ENCODE measurements at places on chromosomes 16 and 17.

GRCh38 chr17:37301288-37301687 is 74.5 kb upstream of the C17orf78 start:
- DNase-seq, result no peak

DNA sequence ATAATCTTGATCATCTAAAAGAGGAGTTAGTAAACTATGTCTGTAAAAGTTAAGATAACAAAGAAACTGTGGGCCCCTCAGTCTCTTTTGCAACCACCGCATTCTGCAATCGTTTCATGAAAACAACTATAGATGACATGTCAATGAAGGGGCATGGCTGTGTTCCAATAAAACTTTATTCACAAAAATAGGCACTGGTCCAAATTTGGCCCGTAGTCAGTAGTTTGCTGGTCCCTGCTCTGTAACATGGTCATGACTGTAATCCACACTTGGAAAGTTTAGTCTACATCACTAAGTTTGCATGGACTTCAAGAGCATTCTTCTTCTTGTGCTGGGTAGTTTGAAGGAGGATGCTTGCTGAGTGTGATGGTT is 299.3 kb upstream of the PSMD7 start:
- DNase-seq, result no peak

DNA sequence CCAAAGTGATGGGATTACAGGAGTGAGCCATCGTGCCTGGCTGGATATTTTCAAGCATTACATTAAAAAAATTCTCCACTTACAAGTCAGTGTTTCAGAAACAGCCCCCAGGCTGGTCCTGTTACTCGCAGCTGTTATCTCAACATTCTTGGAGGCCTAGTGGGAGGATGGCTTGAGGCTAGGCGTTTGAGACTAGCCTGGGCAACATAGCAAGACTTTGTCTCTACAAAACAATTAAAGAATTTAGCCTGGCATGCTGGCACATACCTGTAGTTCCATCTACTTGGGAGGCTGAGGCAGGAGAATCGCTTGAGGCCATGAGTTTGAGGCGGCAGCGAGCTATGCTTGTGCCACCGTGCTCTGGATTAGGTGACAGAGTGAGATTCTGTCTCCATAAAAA is 26.5 kb upstream of the SPNS3 start:
- no peak for DNase-seq

- DNase-seq, result no peak
Observed at GRCh38 chr17:45997624-45998023, 1.4 kb upstream of the STH start.

DNA sequence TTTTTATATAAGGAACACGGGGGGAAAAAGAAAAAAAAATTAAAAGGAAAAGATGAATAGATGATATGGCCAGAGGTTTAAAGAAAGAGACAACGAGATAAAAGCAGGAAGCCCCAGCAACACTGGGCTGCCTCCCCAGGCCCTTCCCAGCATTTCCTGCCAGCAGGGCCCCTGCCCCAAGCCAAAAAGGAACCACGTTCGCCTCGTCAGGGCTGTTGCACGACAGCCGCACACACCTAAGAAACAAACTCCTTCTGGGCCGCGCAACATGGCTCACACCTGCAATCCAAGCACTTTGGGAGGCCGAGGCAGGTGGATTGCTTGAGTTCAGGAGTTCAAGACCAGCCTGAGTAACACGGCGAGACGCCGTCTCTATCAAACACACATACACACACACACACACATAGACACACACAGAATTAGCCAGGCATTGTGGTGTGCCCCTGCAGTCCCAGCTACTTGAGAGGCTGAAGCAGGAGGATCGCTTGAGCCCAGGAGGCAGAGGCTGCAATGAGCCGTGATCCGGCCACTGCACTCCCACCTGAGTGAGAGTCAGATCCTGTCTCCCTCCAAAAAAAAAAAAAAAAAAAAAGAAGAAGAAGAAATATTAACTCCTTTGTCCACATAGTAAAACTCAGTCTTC is 83.0 kb downstream of the ANKRD11 start:
- DNase-seq, result no peak

DNA sequence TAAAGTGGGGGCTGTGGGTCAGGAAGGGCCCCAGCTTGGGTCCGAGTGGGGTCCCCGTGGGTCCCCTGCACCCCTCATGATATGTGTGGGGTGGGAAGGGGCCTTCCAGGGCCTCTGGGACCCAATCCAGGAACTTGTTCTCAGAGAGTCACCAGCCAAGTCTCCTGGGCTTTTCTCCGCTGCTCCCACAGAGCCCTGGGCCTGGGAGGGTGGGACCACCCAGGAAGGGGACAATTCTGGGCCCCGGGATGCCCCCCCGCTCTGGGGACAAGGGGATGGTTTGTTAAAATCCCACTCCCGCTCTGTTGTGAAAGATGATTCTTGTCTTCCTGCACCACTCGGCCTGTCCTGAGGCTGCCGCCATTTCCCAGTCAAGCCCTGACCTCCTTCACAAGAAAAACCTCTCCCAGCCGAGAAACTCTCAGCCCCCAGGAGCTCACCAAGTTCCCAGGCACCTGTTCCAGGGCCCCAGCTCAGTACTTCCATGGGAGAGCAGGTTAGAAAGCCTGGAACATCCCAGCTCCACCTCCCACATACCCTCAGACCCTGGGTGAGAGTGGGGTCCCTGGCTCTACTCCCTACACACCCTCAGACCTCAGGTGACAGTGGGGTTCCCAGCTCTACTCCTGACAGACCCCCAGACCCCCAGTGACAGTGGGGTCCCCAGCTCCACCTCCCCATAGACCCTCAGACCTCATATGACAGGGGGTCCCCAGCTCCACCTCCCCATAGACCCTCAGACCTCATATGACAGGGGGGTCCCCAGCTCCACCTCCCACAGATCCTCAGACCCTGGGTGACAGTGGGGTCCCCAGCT is 75.1 kb downstream of the METRNL start:
- no peak for DNase-seq

- DNase-seq, result no peak
Observed at GRCh38 chr16:22313876-22314470, 16.8 kb downstream of the POLR3E start.

DNA sequence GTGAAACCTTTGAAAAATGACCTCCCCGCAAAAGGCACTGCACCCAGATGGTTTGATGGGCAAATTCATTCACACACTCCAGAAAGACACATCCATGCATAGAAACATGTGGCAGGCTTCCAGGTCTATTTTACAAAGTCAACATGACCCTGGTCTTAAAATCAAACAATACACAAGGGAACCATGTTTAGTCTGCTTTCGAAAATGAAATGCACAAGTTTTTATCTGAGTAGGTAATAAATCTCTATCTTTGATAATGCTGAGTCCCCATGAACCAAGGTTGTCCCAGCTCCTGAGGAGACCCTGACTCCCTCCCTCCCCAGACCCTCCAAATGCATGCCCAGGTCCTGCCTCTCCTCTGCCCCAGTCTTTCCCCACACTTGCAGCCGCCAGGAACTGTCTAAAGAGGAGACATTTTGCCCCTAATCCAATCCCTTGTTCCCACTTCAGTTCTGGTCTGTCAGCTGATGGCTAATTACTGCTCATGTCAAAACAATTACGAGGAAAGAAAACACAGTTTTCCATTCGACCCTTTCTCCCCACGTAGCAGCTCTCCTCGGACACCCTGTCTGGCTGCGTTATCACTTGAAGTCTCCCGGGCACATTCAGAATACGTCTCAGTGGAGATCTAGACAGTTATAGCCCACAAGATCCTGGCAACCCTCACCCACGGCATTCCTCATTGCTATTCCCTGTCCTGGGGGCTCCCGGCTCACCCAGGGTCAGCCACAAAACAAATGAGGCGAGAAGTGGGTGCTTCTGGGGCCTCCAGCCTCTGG is 68.8 kb upstream of the RCVRN start:
- no peak for DNase-seq

- DNase-seq, result no peak
Observed at GRCh38 chr17:5892921-5893675, 177.1 kb upstream of the WSCD1 start.

- no peak for DNase-seq
Observed at GRCh38 chr16:55832425-55832772, 497 bp downstream of the CES1 start.

DNA sequence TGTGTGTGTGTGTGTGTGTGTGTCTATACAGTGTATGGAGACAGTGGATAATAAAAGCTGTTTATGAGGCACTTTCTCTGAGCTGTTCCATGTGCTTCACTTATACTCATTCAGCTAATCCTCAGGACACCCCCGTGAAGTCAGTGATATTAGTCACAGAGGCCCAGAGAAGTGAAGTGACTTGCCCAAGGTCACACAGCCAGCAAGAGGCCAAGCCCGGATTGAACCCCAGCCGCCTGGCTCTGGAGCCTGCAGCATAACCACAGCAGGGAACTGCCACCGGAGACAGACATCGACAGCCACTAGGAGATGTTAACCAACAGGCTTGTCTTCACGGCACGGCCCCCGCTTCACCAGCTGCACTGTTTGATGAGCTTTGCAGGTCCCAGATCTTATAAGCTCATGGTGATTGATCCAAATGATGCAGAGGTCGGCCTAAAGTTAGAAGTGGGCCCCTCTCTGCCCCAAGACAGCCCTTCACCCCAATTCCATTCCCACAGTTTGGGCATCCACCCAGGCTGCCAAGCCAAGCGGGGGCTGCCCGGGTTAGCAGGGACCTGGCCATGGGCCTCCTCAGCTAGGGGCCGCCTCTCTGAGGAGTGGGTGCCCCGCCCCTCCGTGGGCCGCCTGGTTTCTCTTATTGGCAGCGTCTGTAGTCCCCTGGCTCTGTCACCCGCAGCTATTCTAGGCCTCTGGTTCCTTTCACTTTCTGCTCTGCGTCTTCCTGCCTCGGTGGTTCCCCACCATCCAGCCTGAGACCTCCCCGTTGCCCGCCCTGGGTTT is 30.9 kb downstream of the SOCS1 start:
- DNase-seq, result no peak

DNA sequence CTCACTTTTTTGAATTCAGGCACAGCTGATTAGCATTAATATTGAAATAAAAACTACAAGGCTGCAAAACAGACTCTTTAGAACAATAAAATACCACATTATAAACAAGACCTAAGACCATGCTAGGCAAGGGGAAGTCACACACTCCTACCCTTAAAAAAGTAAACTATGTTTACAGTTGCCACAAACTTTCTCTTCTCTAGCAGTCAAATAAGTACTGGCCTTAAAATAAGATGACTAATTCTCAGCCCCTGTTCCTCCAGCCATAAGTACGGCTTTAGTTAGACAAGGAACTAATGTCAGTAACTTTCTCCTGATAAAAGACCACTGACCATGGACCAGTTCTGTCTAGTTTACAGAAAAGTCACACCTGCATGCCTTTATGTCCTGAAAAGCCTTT is 19.5 kb upstream of the CPHXL start:
- no peak for DNase-seq

DNA sequence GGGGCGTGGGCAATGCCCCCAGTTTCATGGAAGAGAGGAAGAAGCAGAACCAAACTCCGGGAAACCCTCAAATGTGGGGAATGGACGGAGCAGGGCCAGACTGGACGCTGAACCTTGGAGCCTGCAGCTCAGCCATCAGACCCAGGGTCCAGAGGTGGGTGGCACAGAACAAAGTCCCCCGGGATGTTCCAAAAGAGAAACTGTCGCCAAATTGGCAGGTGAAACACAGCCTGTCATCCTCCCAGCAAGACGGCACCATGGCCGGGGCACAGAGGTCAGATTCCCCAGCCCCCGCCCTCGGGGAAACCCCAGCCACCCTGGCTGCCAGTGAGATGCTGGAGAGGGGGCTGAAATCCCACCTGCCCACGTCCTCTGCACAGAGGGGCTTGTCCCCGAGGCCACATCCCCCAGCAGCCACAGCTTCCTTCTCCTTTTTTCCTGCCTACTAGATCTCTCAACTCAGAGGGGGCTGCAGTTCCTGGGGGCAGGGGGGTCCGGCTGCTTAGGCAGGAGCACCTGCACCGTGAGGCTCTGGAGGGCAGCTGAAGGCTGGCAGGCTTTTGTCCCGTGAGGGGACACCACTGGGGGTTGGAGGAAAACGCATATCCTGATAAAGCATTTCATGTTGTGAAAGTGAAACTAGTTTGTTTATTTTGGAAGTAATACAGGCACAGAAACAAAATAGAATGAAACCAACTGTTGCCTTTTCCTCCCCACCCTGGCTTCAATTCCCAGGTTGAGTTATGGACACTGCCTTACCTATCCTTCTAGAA is 1.2 kb upstream of the SECTM1 start:
- no peak for DNase-seq

GRCh38 chr17:74502861-74503260 is 28.4 kb downstream of the CD300LB start:
- no peak for DNase-seq

- no peak for DNase-seq
Observed at GRCh38 chr16:610513-611381, 20.0 kb upstream of the WFIKKN1 start.

GRCh38 chr17:74659889-74660288 is 36.4 kb upstream of the CD300E start:
- DNase-seq, result no peak

DNA sequence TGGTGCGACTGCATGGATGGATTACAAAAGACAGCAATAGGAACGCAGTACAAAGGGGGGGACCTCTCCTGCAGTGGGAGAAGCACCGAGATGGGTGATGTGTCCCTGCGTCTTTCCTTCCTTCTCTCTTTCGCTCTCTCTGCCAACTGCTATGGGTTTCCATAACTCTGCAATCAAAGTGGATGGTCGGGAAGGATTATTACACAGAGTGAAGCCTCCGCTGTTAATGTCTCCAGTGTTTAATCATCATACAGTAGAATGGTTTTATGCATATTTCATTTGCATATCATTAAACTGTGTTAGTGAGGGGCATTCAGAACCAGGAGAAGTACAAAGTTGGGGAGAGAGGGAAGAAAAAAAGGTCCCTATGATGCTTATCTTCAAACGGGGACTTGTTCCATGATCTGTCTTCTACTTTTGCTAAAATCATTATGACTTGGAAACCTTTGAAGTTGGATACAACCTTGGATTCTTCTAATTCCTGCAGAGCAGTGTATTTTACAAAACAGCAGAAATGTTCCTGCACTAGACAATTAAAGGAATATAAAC is 255.9 kb upstream of the PMFBP1 start:
- DNase-seq, result no peak
